CD4-positive, alpha-beta T cell treated with Interleukin-4 for 1 hour (primary cell): ENCODE measurements at places on chromosomes 13 and 19.
A peak's percentile ranks its signal among the peaks of the same experiment; 100 is the strongest.

DNA sequence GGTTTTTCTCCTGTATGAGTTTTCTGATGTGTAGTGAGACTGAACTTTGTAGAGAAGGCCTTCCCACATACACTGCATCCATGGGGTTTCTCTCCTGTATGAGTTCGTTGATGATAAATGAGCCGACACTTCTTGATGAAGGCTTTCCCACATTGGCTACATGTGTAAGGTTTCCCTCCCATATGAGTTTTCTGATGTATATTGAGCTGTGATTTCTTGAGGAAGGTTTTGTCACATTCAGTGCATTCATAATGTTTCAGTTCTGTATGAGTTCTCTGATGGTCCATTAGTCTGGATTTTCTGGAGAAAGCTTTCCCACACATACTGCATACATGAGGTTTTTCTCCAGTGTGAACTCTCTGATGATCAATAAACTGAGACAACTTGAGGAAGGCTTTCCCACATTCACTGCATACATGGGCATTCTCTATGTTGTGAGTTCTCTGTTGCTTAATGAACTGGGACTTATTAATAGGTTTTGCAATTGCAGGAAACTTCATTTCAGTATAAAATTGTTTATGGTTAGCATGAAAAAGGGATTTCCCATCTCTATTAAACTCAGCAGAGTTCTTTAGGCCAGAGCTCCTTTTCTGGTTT lies 7.5 kb upstream of the ZNF350 start:
- no peak for DNase-seq

DNA sequence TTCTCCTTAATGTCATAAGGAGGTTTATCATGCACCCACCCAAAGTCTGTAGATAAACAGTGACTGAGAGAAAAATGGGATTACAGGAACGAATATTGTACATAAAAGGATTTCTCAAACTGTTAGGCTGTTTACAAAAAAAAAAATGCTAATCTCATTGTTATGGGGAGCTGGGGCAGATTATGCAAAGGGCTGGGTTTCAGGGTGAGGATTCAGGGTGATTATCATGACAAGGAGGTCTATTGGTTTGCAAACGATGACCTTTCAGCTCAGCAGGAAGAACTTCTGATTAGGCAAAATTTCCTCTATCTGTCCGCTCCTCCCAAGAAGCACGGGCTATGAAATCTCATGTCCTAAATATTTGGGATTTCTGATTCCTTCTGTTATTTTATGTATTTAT lies 41.4 kb downstream of the NLRP12 start:
- no peak for DNase-seq

GRCh38 chr13:38767506-38768265 lies 80.8 kb downstream of the FREM2 start:
- DNase-seq: no peak

DNA sequence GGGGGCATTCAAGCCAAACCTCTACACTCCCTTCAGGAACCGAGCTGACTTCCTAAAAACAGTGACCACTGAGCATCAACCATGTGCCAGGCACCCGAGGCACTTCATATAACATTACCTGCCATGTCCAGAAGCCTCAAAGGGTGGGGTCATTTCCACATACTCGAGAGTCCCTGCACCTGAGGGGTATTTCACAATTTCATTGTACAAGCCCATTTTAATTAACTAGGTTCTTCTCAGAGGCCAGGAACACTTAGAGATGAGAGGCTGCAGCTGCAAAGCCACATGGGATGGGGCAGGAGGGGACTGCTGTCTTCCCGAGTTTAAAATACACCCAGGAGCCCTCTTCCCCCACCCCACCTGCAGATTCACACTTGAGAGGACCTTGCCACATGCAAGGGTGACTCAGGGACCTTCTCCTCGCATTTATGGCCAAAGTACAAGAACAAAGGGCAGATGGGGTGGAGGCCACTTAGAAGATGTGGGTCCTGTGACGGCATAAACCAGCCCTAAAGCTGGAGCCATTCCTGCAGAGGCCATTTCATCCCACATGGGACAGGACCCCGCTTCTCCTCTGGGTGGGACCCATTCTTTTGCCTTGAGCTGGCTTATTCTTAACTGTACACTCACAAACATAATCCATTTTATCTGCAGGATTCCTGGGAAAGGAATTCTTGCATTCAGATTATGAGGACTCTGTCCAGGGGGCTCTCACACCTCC lies 43.9 kb downstream of the RAB20 start:
- no peak for DNase-seq

DNA sequence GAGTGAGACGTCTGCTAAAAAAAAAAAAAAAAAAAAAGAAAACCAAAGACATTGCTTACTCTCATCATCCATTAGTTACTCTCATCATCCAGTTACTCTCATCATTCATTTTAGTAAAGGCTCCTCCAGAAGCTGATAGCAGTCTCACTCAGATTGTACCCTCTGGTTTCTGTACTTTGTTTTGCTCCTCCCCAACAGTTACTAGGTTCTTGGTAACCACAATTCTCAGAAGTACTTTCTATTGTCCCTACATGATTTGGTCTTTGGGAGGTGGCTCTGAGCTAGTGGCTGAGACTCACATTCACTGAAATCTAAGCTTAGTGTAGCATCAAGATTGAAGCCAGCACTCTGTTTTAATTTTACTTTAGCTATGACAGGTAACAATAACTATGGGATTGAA lies 14.3 kb downstream of the ERICH4 start:
- DNase-seq: no peak

DNA sequence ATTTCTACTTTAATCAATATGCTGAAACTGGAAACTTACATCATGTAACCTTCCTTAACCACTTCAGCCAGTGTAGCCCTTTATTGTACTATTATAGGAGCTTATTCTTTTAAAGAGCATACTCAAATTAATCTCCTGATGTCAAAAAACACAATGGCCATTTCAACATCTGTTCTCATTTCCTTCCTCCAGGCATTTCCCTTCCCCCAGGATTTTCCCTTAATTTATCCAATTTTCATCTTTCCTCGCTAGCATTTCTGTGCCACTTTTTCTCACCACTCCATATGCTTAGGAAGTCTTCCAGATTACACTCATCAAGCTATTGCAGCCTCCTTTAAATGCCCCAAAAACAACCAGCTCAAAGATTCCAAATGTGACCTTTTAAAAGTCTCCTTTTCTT lies 265.0 kb downstream of the PCDH9 start:
- DNase-seq: no peak

DNA sequence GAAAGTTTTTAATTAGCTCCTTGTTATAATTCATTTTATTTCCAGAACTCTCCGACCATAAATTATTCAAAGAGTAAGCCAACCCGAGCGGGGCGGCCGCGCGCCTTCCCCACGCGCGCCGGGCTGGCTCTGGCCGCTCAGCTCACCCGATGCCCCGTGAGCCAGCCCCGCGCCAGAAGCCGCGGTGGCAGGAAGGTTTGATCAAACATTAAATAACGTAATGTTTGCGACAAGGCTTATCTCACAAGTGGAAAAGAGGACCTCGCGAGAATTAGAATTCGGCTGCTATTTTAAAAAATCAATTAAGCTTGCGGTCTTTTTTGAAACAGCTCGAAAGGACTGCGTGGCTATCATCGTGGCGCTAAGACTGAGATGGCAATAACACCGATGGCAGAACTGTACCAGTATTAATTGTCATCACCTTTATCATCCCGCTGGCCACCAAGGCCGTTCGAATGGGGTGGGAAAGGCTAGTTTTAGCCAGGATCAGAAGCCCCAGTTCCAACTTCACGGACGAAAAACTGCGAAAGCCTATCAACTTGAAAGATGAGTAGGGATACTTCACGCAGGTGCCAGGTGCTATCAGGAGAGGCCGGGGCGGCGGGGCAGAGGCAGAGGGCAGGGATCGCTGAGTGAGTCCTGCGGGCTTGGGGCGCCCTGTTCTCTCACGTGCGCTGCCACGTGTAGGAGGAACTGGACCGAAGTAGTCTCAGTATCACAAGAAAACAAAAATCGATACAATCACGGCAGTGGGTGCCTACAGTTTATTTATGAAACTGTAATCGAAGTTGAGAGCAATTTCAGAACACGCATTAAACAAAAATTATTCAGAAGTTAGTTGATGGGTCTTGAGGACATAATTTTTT lies 6.4 kb downstream of the POU4F1 start:
- no peak for DNase-seq

DNA sequence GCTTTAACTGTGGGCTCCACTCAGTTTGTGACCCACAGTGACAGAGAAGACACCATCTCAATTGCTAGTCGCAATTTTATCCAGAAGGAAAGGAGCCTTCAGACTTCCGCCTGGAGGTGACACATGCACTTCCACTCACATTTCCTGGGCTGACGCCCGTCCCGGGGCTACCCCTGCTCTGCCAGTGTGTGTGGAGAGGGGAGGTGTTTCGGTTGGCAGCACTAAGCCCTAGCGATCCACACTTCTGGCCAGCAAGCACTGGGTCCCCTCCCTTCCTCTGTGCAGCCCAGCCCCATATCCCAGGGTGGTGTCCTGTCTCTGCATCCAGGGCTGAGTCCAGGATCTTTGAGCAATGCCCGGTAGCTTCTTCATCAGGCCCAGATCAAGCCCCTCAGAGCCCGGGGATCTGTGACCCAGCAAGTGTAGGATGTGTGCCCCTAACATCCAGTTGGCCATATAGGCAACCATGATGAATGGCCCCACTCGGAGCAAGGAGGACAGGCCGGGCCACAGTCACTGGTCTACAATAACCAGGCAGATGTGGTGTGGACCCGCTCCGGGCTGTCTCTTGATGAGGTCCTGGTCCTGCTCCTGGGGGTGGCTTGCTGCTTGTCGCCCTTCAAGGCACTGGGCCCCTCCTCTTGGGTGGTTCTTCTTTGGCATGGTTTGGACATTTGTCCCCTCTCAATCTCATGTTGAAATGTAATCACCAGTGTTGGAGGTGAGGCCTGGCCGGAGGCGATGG lies 141.9 kb upstream of the SPACA7 start:
- DNase-seq: no peak

DNA sequence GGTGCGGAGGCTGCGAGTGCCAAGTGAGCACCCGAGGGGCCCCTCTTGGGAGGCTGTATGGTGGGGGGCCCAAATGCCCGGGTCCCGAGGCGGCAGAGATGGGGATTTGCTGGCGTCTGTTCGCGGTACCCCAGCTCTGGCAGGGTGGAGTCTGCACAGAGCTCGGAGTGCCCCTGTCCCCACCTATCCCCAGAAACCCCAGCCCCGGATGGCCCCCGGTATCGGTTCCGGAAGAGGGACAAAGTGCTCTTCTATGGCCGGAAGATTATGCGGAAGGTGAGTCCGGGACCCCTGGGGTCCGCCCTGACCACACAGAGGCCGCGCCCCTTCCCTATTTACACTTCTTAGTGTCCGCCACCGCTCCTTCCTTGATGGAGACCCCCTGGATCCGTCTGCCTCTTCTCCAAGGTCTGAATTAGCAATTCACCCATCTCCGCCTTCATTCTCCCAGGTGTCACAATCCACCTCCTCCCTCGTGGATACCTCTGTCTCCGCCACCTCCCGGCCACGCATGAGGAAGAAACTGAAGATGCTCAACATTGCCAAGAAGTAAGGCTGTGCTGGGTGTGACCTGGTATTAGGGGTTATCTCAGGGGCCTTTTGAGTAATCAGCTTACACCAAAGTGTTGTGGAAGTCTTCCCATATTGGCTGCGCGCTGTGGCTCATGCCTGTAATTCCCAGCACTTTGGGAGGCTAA lies 630 bp downstream of the PNPLA6 start:
- DNase-seq: no peak

DNA sequence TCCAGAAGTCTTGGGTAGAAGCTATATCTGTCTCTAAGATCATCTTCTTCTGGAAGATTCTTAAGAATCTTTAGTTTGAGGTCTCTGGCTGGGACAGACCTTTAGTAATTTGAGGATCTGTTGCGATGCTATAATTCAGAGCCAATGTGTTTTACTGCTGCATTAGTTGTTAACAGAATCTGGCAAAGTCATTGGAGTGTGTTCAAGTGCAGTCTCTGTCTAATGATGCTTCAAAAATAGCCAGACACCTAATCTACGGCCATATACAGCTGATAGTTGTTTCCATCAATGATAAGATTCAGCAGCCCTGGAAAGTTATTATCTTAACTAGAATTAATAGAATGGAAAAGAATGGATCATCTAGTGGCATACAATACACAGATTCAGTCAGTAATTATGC lies 72.6 kb downstream of the CDK8 start:
- no peak for DNase-seq

DNA sequence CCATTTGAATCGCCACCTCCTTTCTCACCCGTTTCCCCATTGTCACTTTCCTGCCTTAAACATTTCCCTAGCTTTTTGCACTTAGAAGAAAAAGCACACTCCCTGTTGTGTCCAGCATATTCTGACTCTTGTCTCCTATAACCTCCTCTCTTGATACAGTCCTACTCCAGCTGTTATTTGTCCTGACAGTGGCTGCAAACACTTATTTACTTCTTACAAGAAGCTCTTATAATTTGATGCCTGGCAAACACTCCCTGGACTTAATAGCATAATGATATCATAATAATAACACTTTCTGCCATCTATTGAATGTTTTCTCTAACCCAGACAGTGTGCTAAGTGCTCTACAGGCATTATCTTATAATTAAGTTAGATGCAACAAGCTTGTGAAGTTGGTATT lies 76.6 kb downstream of the DGKH start:
- no peak for DNase-seq

DNA sequence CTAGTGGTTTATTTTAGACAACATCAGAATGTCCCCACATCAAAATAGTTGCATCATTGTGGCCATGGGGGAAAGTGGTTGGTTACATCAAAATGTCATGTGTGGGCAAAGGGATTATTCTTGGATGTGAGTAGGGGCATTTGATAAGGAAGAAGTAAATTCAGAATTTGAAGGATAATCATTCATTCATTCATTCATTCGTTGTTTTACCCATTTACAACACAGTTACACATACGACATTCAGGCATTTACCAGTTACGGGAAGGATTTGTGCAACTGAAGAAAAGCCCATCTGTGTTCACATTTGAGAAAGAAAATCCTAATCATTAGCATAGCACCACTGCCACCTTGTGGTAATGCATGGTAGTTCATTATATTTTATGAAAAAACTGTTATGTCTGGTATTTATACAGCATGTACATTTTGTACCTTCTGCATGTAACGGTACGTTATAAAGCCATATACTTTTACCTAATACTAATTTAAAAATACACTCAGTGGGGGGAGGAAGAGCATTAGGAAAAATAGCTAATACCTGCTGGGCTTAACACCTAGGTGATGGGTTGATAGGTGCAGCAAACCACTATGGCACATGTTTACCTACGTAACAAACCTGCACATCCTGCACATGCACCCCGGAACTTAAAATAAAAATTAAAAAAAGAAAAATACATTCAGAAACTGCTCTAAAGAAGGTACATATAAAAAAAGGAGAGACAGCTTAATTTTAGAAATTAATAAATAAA lies 62.1 kb downstream of the DGKH start:
- DNase-seq: peak; percentile 79

DNA sequence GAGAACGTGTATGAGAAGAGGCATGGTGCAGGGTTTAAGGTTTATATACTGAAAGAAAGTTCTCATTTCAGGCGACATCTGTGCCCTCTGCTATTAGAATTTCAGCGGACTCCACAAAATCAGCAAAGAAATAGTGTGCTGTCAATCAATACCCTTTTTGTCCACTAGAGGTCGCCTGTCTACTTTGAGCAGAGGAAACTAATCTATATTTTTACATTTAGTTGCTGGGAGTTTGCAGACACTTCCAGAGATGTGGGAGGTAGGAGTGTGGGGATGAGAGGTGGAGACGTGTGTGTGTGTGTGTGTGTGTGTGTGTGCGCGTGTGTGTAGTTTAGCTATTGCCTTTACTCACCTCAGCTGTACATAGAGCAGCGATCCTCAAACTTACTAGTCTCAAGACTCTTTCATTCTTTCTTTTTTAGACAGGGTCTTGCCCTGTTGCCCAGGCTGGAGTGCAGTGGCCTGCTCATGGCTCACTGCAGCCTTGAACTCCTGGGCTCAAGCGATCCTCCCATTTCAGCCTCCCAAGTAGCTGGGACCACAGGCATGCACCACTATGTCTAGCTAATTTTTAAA lies 9.7 kb downstream of the INAFM1 start:
- DNase-seq: no peak
